ENCODE measurements at places on chromosomes 2 and 18. TPM values are rescaled to one million over a fixed set of nuclear protein-coding genes. Genes with fewer than 3 reads are reported as not detected.

Gene DPYSL5
- 181 TPM for total RNA-seq

Gene RETSAT
- 16.4 TPM for total RNA-seq

Gene FBXO36
- total RNA-seq, result 12.7 TPM

Gene WDCP
- 19.1 TPM for total RNA-seq

Gene POTEF
- total RNA-seq, result 0.23 TPM

Data from diencephalon (tissue), 1 donor.